ENCODE measurements at places on chromosomes 2 and 18.

GRCh38 chr18:23662309-23663263, at the start of gene ANKRD29:
Gene ANKRD29, minus strand, starts transcription at chr18:23662911. Its CDS starts 181 bp downstream, at chr18:23662730.
- DNase-seq, result peak; percentile 59

- DNase-seq, result no peak
Measured at GRCh38 chr2:69933839-69934613, 19.1 kb downstream of the MXD1 start.

- DNase-seq, result no peak
Measured at GRCh38 chr18:43222501-43222900, 54.8 kb downstream of the SYT4 start.

GRCh38 chr2:238286551-238286950, 1.9 kb downstream of the PER2 start:
- DNase-seq, result no peak

DNA sequence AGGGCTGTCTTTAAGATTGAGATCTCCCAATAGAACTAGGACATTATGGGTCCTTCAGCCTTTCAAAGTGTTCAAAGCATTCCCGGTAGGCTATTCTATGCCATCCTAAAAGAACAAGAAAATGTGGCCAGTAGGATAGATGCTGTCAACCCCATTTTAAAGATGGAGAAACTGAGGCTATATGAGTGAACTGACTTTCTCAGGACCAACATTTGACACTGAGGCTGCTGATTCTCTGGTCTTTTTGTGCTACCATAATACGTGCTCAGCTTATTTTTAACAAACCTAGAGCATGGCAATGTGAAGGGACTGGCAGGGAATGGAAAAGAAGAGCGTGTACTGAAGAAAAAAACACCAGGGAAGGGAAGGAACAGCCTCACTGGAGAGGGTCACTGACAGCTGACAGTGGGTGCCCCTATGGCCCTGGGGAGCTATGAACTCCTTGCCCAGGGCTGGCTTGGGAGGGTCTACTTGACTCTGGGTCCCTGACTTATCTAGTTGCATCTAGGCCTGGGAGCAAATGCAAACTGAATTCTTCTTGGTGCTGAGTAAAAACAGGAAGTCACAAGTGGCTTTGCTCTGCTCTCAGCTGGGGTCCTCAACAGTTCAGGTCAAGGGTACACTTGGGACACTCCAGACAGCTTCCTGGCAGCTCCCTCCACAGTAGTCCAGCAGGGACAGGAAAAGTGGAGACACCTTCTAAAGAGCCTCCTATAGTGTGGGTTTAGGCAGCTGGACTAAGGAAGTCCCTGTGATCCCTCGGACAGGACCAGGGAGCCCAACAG, 2.3 kb downstream of the CYRIA start:
- DNase-seq, result no peak

- no peak for DNase-seq
Measured at GRCh38 chr2:49165662-49166061, 11.3 kb upstream of the FSHR start.

DNA sequence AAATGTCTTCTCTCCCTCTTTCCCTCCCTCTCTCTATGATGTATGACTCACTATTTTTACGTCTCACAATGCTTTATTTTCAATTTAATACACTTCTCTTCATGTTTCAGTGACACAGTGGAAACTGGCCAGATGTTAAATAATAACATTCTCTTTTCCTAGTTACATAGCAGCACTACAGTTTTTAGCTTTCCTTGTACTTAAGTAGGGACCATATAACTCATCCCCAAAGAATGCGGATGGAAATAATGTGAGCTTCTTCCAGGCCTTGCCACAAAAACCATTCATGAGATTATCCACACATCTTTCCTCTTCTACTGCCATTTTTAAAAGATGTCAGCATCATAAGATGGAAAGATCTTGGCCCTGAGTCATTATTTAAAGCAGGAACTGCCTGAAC, 789.4 kb downstream of the LRP1B start:
- DNase-seq, result no peak

- DNase-seq, result peak; percentile 1
Measured at GRCh38 chr2:239462191-239462515, 61.3 kb upstream of the HDAC4 start.

GRCh38 chr18:46449499-46449898, 207.5 kb downstream of the LOXHD1 start:
- DNase-seq, result no peak

DNA sequence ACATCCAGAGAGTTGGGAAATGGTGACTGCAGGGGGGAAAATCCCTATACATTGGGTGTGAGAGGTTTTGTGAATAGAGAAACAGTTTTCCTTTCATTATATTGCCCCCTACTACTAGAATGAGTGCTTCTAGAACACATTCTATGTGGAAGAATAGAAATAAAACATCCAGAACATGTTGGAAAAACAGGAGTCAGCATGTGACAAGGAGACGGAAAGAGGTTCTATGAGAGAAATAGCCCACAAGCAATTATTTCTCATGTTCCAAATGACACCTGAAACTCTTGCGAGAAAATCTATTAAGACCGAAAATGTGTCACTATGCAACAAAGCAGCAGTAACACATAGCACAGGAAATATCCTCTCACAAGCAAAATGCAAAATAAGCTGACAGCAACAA, 202.7 kb upstream of the SPOPL start:
- DNase-seq, result no peak

- no peak for DNase-seq
Measured at GRCh38 chr18:9827793-9828505, 57.8 kb upstream of the TXNDC2 start.

DNA sequence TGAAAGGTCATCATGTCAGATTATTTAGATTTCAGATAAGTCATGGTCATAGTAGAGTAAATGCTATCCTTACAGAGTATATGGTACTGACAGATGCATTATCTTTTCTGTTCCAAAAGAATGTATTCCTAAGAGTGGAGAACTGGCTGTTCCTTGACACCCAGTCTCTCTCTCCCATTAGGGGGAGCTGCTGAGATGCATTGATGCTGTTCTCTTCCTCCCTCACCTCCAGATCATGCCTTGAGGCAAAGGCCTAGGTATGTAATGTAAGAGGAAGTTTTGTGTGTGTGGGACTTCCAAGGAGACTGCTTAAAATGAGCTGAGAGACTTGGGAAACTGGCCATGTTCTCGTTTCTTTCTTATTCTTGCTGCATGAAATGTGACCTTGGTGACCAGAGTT, 979.5 kb upstream of the CELF4 start:
- no peak for DNase-seq

DNA sequence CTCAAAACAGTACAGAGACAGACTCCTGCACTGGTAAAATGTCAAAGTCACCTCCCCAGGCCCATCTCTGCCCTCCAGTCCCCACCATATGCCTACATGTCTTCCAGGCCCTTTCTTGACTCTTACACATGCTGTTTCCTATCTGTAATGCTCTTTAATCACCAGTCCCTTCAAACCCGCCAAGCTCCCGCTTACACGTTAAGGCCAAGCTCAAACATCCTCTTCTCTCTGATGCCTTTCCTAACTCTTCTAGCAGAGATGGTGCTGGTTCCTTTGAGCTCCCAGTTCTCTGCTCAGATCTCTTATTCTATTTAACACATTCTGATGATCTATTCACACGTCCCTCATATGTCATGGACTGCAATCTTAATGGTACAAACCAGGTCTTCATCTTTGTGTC, 5.0 kb downstream of the EVA1A start:
- DNase-seq, result no peak

GRCh38 chr18:68314403-68314802, 400.5 kb downstream of the TMX3 start:
- no peak for DNase-seq

- DNase-seq, result no peak
Measured at GRCh38 chr2:191869178-191869577, 22.3 kb upstream of the CAVIN2 start.

GRCh38 chr2:174332217-174332963, 2.4 kb upstream of the SP9 start:
- DNase-seq, result no peak

DNA sequence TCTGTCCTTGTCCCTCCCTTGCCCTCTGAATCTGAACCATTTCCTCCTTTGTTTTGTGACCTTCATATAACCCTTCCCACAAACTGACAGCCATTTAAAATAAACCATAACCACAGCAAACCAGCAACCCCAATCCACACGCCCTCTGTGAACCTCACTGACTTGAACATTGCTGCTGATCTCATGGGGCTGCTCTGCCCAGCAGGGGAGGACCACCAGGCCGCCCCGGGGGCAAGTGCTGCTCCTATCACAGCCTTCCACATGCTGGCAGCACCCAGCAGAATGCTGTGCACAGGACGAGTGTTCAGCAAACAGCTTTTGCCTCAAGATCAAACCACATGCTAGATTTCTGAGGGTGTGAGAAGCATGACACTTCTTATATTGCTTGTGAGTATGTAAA, 73.9 kb upstream of the UXS1 start:
- no peak for DNase-seq

DNA sequence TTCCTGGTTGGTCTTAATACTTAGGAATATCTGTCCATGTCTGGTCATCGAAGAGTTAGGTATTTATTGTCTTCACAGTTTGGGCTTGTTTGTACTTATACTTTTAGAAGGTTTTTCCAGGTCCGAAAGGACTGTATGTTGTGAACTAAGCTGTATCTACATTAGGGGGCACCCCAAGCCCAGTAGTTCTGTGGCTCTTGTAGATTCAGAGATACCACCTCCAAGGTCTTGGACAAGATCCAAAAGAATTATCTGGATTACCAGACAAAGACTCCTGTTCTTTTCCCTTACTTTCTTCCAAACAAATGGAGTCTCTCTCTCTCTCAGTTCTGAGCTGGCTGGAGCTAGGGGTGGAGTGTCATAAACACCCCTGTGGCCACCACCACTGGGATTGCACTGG, 328.7 kb downstream of the ZNF804A start:
- no peak for DNase-seq

- DNase-seq, result no peak
Measured at GRCh38 chr2:132951008-132951714, 281.2 kb upstream of the LYPD1 start.

- DNase-seq, result no peak
Measured at GRCh38 chr2:238505892-238506280, 79.2 kb downstream of the ASB1 start.

- no peak for DNase-seq
Measured at GRCh38 chr2:73716543-73717250, 20.4 kb downstream of the TPRKB start.

DNA sequence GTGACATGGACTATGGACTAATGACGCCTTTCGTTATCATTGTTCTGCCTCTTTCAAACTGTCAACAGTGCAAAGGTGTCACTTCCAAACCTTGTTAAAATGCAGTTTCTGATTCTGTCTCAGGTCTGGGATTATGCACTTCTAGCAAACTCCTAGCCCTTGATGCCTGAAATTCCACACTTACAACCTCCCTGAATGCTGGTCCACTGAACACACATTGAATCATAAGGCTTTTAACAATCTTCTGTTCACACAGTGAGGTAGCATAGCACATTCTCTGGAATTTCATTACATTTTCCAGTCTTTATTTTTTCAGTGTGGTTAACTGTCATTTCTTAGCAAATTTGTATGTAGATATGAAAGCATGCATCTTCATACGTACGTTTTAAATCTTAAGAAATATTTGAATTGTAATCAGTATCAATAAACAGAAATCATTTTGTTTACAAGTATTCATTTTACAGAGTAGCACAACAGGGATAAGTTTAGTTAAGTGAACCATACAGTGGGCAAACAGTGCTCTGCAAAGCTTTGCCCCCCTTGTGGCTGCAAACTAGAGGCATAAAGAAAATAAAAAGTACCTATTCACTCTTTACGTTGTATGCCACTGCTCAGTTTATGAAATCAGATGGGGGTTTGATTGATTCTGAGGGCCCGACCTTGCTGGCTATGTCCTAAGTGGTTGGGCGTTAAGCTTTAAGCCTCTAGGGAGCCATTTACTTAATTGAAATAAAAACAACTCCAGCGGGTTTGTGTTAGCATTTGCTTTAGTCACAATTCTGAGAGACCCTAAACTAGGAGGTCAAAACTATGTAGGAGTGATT, 250.8 kb downstream of the LRRTM1 start:
- no peak for DNase-seq

DNA sequence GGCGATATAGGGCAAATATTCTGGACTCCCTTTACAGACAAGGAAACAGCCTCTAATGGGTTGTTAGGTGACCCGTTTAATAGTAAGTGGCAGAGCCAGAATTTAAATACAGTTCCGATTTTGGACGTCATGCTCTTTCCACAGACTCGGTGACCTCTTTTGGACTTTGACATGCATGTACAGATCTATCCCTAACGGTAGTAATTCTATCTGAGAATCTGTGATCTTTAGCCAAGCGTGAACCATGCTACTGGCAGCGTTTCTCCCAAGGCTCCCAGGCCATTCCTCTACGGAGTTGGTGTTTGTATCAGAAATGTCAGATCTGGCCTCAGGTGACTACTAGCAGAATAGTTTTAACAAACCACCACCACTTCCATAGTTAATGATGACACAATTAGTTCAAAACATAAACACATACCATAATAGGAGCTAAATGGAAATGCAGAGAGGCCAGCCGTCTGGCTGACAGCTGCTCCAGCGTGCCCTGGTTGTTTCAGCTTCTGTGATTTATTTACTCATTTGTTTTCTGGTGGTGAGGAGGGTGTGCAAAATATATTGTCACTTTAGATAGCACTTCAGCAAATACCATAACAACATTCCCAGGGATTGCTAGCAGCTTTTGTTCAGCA, 304.6 kb upstream of the LYPD1 start:
- no peak for DNase-seq

GRCh38 chr2:156918410-156918809, 339.1 kb upstream of the GALNT5 start:
- no peak for DNase-seq

- DNase-seq, result no peak
Measured at GRCh38 chr2:228875152-228875900, 395.8 kb downstream of the PID1 start.

DNA sequence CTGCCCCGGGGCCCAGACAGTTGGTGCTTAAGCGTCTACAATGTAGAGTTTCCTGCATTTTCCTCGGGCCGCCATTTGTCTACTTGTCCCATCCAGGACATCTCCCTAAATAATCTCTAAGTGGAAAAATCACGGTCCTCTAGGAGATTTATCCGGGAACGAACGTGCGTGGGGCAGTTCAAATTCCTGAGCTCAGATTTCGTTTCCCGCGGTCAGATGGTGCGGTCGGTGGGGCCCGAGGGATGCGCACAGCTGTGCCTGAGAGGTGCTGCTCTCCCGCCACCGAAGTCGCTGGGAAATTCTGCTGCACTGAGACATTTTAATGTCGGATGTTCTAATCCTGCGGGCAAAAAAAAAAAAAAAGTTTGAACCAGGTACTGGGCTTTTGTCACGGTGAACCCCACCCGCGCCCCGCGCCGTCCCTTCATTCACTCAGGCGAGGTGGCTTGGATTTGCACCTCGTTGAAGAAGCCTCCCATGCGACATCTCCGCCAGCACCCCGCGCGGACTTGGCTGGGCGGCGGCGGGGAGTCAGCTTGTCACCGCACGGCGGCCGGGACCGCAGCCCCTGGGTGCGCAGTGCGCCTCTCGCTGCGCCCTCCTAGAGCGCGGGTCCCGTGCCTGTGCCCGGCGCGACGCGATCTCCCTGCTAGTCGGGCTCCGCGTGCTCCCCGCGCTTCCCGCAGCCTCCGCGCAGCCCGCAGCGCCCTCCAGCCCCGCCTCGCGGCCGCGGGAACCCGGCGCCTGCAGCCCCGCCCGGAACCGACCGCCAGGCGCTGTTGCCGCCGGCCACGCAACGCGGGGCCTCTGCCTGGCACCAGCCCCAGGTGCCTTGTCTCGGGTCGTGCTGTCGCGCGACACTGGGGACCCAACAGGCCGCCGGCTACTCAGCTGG, 191.9 kb upstream of the TCF4 start:
- no peak for DNase-seq
